NCI-H774 (cell line): ENCODE measurements at places on chromosomes 5 and 9.
A peak's percentile ranks its signal among the peaks of the same experiment; 100 is the strongest.

DNA sequence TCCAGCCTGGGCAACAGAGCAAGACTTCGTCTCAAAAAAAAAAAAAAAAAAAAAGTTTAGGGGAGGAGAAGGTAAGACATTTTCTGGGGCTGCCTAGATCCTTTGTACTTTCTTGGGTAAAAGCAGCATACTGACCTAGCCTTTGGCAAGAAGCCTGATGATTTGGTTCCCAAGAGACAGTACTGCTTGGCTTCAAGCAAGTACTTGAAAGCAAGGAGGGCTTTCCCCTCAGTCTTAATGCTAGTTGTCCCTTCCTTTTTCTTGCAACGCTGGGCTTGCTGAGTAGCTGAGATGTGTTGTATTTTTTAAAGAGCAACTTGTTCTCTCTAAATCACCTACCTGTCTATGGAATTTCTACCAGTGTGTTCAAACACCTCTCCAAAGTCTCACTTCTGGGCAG lies 76.2 kb downstream of the INSYN2B start:
- no peak for DNase-seq

- no peak for DNase-seq
These were observed 66.5 kb downstream of the PRDM6 start for GRCh38 chr5:123155446-123155960.

DNA sequence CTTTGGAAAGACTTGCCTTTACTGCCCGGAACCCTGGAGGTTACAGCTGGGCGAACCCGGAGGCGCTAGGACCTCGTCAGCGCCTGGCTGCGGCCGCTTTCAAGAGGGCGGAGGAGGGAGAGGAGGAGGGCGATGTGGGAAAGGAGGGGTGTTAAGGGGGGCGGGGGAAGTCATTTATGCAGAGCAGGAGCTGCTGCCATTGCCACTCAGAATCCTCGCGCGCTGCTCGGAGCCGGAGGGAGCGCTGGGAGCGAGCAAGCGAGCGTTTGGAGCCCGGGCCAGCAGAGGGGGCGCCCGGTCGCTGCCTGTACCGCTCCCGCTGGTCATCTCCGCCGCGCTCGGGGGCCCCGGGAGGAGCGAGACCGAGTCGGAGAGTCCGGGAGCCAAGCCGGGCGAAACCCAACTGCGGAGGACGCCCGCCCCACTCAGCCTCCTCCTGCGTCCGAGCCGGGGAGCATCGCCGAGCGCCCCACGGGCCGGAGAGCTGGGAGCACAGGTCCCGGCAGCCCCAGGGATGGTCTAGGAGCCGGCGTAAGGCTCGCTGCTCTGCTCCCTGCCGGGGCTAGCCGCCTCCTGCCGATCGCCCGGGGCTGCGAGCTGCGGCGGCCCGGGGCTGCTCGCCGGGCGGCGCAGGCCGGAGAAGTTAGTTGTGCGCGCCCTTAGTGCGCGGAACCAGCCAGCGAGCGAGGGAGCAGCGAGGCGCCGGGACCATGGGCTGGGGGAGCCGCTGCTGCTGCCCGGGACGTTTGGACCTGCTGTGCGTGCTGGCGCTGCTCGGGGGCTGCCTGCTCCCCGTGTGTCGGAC lies at the start of gene PCSK5:
PCSK5 (plus strand) TSS at position 202 of the 805 bp plus-strand sequence; CDS start at position 711, 509 bp downstream.
- peak; percentile 63 for DNase-seq

DNA sequence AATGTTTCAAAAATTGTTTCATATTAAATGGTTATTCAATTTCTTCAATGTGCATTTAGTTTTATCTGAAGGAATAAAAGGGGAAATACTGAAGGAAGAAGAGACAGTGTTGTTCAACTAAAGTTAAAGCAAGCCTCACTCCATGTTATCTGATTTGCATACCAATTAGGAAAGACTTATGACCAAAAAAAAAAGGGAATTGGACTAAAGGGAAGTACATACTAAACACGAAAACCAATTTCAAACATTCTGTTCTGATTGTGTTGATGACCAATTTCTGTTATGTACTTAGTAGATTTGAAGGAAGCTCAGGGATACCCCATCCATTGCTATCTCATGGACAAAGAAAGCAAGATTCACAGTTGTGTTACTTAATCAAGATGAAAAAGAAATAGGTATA lies 4.9 kb upstream of the GAPT start:
- DNase-seq = no peak

- DNase-seq = no peak
These were observed 42.3 kb downstream of the B4GALT1 start for GRCh38 chr9:33124751-33125381.

GRCh38 chr9:16888594-16888993 lies 18.1 kb upstream of the BNC2 start:
- no peak for DNase-seq

DNA sequence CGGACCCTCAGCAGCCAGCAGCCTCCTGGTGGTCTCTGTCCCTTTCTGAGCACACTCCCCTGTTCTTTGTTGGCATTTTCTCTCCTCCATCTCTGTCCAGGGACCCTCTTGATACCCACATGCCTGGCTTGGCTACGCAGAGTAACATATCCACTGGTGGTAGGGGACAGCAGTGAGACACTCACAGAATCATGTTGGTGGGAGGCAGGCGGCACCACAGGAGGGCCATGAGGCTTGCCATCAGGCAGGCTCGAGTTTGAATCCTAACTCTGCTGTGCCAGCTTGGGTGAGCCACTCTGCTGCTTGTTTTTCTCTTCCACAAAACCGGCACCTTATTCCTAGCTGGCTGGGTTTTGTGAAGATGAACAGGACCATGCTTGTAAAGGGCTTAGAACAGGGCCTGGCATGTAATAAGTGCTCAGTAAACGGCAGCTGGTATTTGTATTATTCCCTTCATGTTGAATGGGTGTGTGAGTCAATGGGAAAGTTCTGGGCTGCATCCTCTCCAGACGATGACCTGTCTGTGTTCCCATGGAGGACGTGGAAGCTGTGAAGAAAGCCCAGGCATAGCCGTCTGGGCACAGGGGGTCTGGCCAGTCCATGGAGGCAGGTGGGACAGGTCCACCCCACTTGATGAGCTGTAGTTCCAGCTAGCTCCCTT lies 2.3 kb downstream of the COL27A1 start:
- DNase-seq = no peak

- DNase-seq = no peak
These were observed 62.8 kb downstream of the CDKN2A start for GRCh38 chr9:21931428-21931827.

- DNase-seq = no peak
These were observed 476.5 kb downstream of the PLK2 start for GRCh38 chr5:57983426-57983825.

GRCh38 chr5:43699910-43700309 lies 96.9 kb downstream of the NNT start:
- no peak for DNase-seq

GRCh38 chr5:42366051-42366450 lies 57.2 kb upstream of the GHR start:
- no peak for DNase-seq

DNA sequence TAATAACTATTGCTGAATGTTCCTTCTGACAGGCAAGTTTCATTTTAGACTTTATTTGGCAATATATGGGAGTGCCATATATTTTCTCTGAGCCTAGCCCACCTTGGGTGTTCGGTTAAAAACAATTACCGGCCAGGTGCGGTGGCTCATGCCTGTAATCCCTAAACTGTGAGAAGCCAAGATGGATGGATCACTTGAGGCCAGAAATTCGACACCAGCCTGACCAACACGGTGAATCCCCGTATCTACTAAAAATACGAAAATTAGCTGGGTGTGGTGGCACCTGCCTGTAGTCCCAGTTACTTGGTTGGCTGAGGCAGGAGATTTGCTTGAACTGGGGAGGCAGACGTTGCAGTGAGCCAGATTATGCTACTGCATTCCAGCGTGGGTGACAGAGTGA lies 47.9 kb downstream of the TNFSF15 start:
- no peak for DNase-seq

- DNase-seq = no peak
These were observed 2.1 kb upstream of the UIMC1 start for GRCh38 chr5:177008716-177009115.

- peak; percentile 7 for DNase-seq
These were observed 1.8 kb downstream of the SCAMP1 start for GRCh38 chr5:78362220-78362619.

- DNase-seq = no peak
These were observed 41.3 kb downstream of the AP3B1 start for GRCh38 chr5:78253201-78253600.

GRCh38 chr5:159732220-159732619 lies 184.1 kb upstream of the ADRA1B start:
- no peak for DNase-seq

- DNase-seq = peak; percentile 30
These were observed 248.8 kb downstream of the TENT4A start for GRCh38 chr5:6961837-6962635.
